B cell (primary cell): ENCODE measurements at places on chromosomes 12 and 14.

- DNase-seq: peak; percentile 16
Measured at GRCh38 chr12:85575120-85576096, 260.8 kb downstream of the RASSF9 start.

GRCh38 chr12:49301760-49302159, 6.8 kb downstream of the PRPH start:
- DNase-seq: no peak

DNA sequence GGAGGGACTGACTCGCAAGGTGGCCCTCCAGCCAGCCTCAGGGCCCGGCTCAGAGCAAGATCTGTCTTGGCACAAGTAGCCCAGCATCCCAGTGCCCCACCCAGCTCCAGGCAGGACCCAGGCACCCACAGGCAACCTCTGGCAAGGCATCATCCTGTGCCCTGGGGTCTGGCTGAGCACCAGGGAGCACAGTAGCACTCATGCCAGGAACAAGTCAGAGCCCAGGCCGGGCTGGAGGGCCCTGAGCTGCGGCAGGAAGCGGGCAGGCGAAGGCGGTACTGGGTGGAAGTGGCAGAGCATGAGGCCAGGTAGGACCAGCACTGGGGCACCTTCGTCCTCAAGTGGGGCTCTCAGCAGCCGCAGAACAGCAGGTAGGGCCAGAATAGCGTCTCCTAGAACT, 5.2 kb upstream of the DIO3 start:
- DNase-seq: no peak

DNA sequence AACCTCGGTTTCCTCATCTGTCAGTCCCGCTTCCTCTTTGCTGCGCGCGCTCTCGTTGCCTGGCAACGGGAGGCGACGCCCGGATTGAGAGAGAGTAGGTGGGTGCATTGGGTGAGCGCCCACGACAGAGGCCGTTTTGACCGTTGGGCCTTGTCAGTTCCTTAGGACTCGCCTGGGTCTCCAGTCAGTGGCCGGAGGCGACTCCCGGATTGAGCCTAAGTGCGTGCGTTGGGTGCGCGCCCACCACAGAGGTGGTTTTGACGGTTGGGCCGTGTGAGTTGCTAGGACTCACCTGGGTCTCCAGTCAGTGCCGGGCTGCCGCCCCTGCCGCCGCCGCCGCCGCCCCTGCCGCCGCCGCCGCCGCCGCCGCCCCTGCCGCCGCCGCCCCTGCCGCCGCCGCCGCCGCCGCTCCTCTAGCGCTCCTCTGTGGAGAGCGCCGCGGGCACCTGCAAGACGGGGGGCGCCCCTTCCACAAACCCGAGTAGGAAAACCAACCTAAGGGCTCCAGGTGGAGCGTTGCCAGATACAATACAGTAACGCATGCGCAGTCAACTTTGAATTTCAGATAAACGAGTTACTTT, 37.2 kb downstream of the APOBEC1 start:
- no peak for DNase-seq

DNA sequence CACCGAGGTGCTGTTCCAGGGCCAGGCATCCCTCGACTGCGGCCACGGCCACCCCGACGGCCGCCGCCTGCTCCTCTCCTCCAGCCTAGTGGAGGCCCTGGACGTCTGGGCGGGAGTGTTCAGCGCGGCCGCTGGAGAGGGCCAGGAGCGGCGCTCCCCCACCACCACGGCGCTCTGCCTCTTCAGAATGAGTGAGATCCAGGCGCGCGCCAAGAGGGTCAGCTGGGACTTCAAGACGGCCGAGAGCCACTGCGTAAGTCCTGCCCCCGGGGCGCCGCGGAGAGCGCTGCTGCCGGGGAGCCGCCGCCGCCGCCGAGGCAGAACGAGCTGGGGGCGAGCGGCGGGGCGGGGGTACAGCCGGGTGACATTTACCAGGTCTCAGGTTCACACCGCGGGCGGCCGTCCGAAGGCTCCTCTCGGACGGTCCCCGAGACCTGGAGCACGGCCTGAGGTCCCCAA, 1.4 kb downstream of the PLXNC1 start:
- DNase-seq: no peak

GRCh38 chr12:20946732-20947131, 136.2 kb downstream of the SLCO1B3 start:
- DNase-seq: no peak

DNA sequence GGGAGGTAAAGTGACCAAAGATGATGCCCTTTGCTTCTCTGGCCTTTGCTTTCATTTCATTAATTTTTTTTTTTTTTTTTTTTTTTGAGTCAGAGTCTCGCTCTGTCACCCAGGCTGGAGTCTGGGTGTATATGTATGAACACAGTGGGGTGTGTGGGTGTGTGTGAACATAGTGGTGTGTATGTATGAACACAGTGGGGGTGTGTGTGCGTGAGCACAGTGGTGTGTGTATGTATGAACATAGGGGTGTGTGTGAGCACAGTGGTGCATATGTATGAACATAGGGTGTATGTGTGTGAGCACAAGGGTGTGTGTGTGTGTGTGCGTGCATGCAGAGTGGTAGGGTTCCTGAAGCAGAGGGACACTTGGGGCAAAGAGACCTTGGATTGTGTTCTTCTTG, 9.6 kb downstream of the KLC1 start:
- peak; percentile 2 for DNase-seq

DNA sequence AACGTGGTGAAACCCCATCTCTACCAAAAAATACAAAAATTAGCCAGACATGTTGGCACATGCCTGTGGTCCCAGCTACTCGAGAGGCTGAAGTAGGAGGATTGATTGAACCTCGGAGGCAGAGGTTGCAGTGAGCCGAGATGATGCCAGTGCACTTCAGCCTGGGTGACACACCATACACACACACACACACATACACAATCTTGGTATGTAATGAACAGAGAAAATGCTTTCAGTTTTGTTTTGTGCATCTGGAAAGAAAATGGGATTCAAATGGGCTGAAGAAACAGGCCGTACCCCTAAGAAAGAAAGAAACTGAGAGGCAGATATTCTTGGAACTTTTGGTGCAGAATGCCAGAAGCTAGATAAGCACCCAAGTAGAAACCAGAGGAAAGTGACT, 107.2 kb downstream of the PDE3A start:
- no peak for DNase-seq

DNA sequence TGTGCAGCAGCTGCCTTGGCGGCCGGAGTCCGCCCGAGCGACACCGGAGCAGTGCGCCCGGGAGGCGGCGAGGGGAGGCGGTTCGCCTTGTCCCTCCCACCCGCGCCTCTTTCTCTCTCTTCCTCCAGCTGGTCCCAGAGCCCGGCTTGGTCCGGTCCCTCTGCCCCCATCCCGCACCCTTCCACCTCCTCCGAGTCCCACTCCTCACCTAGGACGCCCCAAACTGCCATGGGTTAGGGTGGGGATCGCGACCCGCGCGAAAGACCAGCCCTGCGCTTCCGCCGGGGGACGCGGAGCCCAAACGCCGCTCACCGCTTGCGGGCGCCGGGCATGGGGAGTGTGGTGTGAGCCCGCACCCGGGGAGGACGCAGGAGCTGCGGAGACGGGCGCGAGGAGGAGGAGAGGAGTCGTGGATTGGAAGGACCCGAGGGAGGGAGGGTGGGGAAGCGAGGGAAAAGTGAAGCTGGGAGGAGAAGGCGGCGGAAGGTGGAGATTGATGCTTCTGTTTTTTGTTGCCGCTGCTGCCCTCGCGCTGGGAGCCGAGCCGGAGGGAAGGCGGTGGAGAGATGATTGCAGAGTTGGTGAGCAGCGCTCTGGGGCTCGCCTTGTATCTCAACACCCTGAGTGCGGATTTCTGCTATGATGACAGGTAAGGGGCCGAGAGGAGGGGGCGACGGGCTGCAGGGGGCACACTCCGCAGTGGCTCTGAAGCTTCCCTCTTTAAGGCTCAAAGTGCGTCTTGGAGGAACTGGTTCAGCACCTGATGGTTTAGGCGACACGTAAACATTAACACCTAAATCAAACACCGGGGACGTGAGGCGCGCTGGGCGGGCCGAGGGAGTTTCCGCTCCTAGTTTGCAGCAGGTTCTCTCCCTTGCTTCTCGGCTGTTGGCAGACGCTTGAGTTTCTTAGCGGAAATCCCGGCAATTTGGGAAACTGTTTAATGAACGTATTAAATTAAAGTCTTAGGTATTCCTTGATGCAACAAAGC, 610 bp downstream of the TMTC2 start:
- peak; percentile 71 for DNase-seq

GRCh38 chr14:44963044-44963528, 1.1 kb downstream of the TOGARAM1 start:
- DNase-seq: no peak

- no peak for DNase-seq
Measured at GRCh38 chr12:90301561-90302133, 593.0 kb upstream of the ATP2B1 start.

DNA sequence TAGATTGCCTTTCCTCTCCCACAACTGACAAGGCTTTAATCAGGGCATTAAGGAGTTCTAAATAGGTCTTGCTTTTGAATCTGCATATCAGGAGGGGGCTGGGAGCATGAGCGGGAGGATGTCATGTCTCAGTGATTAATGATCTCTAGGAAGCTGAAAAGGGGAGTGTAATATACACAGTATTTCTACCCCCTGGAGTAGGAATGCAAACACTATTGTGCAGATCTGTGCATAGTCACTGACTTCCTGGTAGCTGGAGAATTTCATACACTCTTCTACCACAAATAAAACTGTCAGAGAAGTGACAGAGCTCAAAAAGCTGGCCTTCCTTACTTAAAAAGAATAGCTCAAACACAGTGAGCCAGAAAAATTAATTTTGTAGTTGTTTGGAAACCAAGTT, 65.8 kb downstream of the RIC8B start:
- no peak for DNase-seq

DNA sequence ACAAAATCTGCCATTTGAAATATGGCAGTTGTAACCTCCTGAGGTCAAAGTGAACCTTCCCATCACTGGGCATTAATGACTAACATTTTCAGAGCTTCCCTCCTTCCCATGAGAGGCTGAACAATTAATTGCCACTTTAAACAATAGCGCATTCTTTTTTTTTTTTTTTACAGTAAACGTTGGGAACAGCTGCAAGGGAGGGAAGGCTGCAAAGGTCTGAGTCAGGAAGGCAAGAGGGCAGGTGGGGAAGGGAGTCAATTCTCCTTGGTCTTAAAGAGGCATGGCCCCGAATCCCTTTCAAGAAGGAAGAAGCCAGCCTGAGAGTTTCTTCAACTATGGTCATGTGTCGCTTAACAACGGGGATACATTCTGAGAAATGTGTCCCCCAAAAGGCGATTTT, 41.0 kb upstream of the PLEKHG3 start:
- no peak for DNase-seq

GRCh38 chr14:101478096-101478495, 83.2 kb upstream of the DIO3 start:
- DNase-seq: no peak

GRCh38 chr14:100712490-100712889, 14.2 kb upstream of the DLK1 start:
- DNase-seq: no peak

DNA sequence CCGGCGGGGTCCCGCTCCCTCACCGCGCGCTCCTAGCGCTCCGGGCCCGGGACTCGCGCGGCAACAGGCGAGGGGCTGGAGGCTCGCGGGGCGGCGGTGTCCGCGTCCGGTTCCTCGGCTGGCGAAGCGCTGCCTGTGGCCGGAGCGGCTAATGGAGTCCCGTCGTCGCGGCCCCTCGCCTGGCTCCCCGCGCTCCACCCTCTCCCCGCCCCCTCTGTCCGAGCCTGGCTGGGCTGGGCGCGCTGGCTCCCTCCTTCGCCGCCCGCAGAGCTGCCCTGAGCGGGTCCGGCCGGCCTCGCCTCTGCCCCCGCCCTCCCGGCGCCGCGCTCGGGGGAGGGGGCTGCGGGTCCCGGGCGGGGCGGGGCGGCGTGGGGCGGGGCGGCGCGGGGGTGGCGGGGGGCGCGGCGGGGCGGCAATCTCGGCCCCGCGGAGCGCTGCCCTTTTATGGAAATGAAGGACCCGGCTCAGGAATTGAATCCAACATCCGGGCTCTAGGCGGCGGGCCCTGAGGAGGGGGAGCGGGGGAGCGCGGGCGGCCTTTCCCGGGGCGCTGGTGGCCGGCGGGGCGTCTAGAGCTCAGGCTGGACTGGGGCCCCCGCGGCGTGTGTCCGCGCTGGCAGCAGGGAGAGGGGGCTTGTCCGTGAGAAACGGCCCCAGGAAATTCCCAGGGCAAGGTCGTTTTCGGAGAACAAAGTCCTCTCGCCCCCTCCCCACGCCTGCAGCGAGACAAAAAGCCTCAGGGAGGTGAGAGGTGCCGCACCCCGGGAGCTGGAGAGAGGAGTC, at the start of gene FERMT2:
Gene FERMT2 (minus strand): TSS at position 153 of the 783 bp plus-strand sequence. CDS start 482 bp downstream, outside the sequence.
- no peak for DNase-seq

DNA sequence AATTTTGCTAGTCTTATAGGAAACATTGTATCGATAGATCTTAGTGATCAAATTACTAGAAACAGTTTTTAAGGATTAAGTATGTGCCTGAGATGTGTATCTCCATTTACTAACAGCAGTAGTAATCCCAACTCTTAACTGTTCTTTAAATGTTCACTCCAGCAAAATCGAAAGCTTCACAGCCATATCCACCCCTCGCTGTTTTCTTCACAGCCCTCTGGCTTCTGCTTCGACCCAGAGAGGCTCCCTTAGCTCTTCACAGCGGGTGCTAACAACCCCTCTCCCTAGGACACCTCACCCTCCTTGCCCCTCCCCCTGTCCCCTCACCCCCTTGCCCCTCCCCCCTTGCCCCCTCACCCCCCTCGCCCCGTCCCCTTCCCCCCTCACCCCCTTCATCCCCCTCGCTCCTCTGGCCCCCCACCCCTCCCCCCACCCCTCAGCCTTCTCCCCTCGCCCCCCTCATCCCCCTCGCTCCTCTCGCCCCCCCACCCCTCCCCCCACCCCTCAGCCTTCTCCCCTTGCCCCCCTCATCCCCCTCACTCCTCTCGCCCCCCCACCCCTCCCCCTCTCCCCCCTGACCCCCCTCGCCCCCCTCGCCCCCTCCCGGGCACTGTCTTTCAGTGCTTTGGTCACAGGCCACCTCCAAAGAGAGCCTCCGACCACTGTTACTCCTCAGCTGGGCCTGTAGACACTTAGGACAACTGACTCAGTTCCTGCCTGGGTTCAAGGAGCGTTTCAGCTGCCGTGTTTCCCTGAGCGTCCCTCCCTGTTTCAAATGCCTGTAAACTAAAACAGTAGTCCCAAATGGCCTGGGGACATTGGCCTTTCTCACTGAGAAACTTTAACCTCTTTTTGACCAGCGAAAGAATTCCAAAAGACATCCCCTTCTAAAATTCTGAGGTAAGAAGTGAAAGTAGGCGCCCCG, 46.0 kb upstream of the DYNC1H1 start:
- no peak for DNase-seq

DNA sequence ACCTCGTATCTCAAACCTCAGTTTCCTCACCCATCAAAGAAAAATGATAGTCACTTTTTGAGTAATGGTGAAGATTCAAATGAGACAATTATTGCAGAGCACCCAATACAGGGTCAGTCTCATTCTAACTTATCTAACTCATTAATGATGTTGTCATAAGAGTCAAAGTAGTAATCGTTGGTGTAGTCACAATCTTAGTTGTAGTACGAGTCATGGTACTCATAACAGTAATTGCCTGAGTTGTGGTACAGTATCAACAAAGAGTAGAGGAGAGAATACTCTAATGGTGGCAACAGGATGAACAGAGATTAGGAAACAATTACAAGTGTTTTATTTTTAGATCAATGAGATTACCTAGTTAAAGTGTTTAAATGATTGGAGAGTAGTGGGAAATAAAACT, 93.6 kb upstream of the TMTC2 start:
- no peak for DNase-seq
